ENCODE measurements at places on chromosomes 3 and 15.

DNA sequence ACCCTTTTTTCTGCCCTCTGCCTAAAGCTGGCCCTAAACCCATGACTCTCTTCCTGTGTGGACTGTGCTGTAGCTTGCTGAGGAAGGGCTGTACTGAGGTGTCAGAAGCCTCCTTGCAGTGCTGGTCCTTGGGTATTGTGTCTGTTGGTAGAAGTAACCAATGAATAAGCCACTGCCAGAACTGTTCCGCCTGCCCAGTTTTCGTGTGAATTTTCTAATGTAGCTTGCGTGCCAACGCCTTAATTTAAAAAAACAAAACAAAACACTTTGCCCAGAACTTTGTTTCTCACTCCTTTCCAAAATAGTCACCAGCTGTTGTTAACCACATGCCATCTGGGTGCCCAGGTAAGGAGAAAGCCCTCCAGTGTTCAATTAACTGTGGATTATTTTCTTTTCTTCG lies 101.9 kb downstream of the KLHL25 start:
- DNase-seq: peak; percentile 51

GRCh38 chr3:142112601-142113000 lies 36.7 kb downstream of the TFDP2 start:
- DNase-seq: no peak

GRCh38 chr3:127497676-127498075 lies 92.9 kb downstream of the TPRA1 start:
- no peak for DNase-seq

DNA sequence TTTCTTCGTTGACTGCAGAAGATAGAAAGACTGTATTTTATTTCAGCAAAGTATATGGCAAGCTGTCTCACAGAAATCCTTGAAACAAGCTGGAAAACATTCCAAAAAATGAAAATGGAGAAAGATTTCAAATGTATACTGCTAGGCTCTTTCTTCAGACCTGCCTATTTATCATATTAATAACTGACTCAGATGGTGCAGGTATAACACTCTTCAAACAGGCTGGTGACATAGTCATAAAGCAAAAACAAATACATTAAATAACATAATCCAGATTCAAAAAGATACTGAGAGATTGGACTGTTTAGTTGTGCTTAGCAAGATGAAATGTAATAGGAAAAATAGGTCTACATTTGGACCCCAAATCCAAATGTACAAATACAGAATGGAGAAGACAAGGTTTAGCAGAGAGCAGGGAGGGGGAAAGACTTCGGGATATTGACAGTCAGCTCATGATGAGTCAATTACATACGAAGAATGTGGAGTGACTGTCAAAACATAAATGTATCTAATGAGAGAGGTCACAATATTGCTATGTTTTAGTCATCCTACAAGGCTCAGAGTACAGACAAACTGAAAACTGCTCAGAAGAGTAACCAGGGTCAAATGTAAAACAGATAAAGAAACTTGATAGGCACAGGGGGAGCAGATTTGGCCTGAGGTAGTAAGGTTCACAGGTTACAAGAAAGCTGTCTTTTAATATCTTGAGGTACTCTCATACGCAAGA lies 88.7 kb downstream of the DMXL2 start:
- no peak for DNase-seq

DNA sequence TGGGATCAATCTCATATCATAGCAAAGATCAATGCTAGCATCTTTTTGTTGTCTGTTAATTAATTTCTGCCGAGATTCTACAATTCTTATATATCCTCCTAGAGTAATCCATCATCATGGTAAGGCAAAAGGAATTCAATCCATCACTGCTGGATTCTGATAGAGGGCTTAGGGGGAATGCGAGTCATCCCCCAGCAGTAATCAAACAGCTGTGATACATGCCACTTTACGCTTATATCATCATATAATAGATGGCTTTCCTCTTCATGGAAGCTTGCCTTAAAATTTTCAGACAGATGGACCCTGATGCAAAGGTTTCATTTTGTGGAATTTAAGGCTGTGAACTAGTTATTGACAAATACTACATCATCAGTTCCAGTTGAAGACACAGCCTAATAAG lies 645.9 kb downstream of the CADM2 start:
- DNase-seq: no peak

DNA sequence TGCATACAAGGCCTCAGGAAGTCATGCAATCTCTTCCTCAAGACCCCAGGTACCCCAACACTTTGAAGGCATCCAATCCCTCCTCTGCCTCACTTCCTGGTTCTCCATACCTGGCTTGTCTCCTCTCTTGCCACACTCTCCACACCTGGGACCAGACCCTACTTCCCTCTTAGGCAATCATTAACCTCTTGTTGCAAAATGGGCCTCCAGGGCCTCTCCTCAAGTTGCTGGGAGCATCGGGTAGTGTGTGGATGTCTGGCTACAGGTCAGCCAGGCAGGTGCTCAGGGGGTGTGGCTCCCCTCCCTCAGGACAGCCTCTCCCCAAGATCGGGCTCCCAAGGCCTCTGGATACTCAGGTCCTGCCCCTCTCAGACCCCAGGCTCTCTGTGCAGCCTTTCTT lies 8.6 kb downstream of the PLA2G4E start:
- DNase-seq: no peak

GRCh38 chr3:158451405-158452055 lies 119.5 kb upstream of the MLF1 start:
- no peak for DNase-seq

GRCh38 chr15:89052474-89052873 lies 35.8 kb upstream of the ABHD2 start:
- no peak for DNase-seq

DNA sequence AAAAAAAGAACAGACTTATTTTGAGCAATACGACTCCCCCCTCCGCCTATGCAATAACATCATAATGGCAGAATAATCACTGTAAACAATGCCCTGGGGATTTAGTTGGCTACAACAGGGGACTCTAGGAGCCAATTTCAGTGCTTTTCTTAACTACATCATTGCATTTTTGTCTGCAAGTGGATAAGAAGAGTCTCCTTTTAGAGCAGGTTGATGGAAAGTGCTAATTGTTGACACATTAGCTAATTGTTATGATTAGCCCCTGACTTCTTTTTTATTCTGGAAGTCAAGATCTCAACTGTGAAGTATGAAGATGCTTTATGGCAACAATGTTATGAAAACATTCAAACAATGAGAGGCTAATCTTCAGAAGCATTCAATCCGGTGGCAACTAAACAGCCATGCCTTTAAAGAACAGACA lies 121.2 kb downstream of the MECOM start:
- no peak for DNase-seq

GRCh38 chr3:43094381-43094780 lies 11.5 kb downstream of the POMGNT2 start:
- DNase-seq: no peak

GRCh38 chr3:11932636-11933035 lies 71.6 kb upstream of the SYN2 start:
- DNase-seq: no peak
